ENCODE measurements at places on chromosomes 7 and 10.

DNA sequence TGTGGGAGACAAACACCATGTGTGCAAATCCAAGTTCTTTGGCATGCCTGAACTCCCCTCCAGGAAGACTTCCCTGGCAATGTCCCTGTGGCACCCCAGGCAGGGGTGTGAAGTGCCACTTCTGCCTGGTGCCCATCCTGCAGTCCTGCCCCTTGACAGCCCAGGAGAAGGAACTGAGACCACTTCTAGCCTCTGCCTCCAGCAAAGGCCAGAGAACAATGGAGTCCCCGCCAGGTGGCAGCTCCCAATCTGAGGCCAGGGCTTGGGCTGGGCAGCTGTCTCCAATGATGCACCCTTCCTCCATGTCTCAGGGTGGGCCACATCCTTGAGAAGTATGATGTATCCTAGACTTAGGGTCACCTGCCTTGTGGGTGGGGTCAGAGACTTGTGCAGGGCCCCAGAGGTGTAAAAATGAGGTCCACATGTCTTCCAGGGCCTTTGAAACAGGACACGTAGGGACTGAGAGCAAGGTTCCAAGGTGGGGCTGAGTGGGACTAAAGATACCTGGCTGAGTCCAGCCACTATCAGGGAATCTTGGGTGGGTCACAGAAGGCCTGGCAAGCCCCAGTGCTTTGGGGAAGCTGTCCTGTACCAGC lies 5.5 kb downstream of the FXYD4 start:
- DNase-seq: no peak

DNA sequence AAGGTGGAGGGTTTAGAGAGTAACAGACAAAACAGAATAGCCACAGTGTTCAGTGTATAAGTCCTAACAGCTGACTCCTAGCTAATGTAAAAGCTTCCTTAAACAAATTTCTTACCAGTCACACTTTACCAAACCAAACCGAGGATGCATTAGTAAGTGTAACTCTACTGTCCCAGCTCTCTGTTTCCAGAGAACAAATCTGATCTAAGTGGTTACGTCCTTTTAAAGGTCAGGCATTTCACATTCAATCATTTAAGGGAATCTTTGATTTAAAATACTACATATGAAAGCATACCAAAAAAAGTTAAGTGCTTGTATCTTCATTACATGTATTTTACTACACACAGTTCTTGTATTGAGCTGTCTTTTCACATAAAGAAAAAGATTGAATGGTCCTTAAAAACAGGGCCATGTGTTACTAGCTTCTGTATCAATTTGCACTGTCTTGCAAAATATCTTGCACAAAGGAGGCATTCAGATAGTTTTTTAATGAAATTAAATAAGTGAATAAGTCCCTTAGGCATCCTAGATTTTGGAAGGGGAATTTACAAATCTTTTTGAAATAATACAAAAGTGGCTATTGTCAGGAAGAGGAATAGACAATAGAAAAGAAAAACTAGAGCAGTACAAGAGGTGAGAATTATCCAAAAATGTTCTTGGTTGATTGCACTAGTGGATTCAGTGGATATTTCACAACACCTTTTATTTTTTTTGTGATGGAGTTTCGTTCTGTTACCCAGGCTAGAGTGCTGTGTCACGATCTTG lies 58.4 kb upstream of the SPOCK2 start:
- peak; percentile 11 for DNase-seq

- DNase-seq: no peak
Observed at GRCh38 chr7:48048113-48048512, 12.8 kb downstream of the C7orf57 start.

- DNase-seq: peak; percentile 49
Observed at GRCh38 chr7:132270517-132270916, 305.8 kb downstream of the PLXNA4 start.

GRCh38 chr10:6958711-6959110 lies 378.6 kb upstream of the PRKCQ start:
- no peak for DNase-seq

DNA sequence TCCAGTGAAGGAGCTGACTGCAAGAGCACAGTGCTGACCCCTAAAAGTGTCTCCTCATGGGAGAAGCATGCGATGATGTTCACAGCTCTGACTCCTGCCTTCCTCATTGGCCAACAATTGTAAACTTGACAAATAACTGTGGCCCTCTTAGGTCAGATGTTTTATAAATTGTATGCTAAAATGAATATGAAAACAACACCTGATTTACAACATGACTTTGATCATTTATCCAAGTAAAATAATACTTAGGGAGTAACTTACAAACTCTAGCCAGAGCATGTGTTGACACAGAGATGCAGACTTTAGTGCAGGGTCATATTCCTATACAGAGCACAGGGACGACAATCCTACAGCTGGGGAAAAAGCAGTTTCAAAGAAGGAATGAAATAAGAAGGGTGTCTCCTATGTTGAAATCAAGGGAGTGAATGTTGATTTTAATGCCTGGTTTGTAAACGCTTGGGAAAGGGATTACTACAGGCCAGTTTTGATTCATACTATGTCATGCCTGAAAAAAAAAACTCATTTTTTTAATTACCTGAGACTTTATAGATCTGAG lies 391.4 kb upstream of the AKR1E2 start:
- no peak for DNase-seq

GRCh38 chr7:78134256-78134655 lies 335.7 kb downstream of the PHTF2 start:
- DNase-seq: peak; percentile 64

DNA sequence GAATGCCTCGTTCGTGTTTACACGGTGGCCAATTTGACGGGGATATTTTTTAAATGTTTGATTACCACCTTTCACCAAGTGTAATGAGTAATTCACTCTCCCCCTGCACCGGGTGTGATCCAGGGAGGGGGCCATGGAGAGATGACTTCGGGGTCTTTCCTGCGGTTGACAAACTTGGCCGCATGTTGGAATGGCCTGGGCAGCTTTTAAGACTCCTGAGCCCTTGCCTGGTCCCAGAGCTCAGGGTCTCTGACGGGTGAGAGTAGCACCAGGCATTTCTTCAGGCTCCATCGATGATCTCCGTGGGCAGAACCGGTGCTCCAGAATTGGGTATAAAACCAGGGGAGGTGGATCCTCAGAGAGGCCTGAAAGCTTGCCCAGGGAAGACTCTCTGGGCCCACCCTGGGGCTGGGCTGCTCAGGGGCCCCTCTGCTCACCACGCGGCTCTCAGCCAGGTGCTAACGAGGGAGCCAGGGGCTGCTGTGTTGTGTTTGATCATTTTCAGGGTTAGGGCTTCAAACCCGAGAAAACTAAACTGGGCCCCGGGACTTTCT lies 882 bp downstream of the ZNF282 start:
- peak; percentile 24 for DNase-seq
